ENCODE measurements at places on chromosomes 7 and 10.

GRCh38 chr7:106166651-106167342 lies 54.7 kb upstream of the SYPL1 start:
- no peak for DNase-seq

DNA sequence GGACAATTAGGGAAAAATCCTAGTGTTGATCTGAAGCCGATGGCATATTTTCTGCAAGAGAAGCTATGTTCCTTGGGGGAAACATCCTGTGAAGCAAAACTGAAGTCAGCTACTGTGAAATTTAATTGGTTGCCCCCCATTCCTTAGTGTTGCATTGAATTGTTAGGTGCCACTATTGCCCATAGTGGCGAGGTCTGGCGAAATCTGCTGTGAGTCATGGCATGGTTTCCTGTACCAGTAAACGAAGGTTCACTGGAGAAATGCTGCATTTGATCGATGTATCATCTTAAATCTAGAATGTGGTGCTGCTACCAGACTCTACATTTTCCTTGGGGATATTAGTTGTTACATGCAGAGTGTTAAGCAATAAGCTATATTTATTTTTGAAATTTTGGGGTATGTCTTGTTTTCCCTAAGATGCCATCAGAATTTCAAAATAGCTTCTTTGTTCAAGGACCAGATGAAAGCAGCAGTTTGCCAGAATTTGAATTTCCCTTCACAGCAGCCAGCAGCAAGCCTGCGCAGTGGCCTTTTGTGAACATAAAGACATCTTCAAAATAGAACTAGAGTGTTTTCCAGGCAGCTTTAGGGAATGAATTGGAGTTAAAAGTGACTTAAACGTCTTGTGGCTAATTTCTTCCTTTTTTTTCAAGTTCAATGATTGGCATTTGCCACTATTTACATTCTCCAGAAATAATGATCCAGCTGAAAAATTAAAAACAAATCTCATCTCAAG lies 348.6 kb upstream of the COBL start:
- no peak for DNase-seq

- no peak for DNase-seq
Observed at GRCh38 chr7:1062296-1063294, 18.2 kb downstream of the GPR146 start.

DNA sequence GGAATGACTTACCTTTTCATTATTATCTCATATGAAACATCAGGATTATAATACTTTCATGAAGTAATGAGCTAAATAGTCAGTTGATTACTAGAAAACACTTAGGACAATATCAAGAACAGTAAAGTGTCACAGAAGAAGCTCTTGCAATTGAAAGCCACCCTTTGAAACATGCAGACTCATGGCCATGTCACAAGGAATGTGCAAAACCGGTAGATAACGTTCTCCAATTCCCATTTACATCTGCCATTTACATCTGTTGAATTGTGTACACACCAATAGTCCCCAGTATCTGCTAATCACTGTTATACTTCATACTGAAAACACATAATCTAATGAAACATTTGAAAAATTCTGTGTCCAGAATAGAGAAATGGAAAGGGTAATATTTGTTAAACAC lies 237.5 kb downstream of the CREB5 start:
- no peak for DNase-seq

DNA sequence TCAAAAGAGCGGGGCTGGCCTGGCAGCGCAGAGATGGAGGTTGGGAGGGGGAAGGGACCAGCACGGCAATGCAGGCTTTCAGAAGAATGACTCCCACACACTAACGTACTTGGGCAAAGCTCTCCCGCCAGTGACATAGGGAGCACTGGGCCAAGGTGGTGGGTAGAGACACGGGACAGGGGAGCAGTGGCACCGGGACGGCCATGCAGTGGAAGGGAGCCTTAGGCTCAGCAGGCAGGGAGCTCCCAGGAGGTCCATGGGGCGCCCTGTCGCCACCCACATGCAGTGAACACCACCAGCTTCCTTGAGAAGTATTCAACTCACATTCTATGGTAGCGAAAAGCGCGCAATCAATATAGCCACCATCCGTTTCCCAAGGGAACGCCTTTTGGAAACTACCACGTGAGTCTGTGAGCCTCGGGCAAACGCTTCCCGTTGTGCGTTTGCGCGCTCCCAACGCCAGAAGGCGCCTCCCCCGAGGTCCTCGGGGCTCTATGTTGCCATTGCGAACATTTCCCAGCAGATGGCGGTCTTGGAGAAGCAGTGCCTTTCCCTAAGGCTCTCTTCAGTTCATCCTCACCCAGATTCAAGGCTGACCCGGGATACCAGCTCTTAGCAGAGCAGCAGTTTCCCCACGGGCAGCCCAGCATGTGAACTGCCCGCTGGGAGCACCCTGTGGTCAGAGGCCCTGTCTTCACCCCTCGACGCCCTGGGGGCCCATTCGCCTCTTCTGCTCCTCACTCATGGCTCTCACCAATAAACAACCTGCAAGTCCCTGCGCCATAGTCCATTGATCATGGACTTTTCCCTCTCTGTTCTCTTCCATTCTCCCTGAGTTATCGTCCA lies 16.4 kb upstream of the OPALIN start:
- peak; percentile 64 for DNase-seq

- DNase-seq, result no peak
Observed at GRCh38 chr7:48180981-48181380, 9.7 kb downstream of the ABCA13 start.

- no peak for DNase-seq
Observed at GRCh38 chr10:61845196-61845949, 56.1 kb upstream of the ARID5B start.

DNA sequence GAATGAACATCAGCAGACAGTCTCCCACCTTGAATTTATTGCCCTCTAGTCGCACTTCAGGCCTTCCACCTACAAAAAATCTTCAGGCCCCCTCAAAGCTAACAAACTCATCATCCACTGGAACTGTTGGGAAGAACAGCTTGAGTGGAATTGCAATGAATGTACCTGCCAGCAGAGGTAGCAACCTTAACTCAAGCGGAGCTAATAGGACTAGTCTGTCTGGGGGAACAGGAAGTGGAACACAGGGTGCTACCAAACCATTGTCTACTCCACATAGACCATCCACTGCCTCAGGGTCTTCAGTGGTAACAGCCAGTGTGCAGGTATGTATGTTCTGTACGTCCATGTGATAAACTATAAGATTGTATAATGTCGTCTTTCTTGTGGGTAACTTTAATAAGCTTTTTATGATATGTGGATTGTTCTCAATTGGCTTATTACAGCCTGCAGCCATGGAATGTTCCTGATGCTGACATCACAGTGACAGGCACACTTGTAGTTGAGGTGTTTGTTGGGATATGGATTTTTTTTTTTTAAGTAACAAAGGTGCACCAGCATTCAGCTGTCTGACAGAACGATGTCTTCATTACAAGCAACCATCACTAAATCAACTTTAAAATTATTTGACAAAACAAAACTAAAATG lies 53.3 kb downstream of the UBN2 start:
- DNase-seq, result no peak

- no peak for DNase-seq
Observed at GRCh38 chr10:49518982-49519578, 19.8 kb downstream of the ERCC6 start.

GRCh38 chr7:133854739-133855138 lies 272.4 kb upstream of the LRGUK start:
- DNase-seq, result no peak

DNA sequence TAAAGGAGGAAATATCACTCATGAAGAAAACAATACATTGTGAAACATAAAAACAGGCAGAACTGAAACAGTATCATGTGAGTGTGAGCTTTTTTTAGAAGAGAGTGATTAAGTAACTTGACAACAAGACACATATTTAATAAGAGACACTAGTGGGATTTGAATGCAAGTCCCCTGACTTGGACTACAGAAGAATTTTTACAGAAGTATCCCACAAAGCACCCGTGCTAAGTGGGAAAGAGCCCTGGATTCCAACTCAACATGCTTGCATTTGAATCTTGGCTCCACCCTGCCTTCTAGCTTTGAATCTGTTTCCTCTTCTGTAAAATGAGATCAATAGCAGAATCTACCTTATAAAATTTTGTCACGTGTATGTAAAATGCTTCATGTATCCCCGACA lies 166.2 kb downstream of the ZNF365 start:
- no peak for DNase-seq

GRCh38 chr10:131444862-131445461 lies 133.4 kb upstream of the TCERG1L start:
- DNase-seq, result no peak

DNA sequence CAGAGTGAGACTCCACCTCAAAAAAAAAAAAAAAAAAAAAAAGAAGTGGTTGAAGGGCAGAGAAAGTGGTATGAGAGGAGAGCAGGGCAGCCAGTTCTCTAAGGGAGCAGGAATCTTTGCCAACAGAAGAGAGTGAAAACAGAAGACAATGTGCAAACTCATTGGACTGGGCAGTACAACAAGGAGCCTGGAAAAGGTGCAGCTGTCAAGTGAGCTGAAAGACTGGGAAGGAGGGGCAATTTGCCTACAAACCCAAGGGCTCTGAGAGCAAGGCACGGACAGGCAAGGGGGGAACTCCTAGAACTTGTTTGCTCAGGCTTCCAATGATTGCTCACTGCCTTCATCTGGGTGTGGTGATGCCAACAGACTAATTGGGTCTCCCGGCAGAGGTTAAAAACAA lies 9.5 kb downstream of the ACTR1A start:
- DNase-seq, result no peak

- DNase-seq, result no peak
Observed at GRCh38 chr7:95367606-95368005, 28.6 kb downstream of the PON3 start.

GRCh38 chr10:52747694-52748093 lies 24.9 kb downstream of the MBL2 start:
- DNase-seq, result no peak

GRCh38 chr7:36951257-36951697 lies 227.0 kb upstream of the AOAH start:
- DNase-seq, result no peak

DNA sequence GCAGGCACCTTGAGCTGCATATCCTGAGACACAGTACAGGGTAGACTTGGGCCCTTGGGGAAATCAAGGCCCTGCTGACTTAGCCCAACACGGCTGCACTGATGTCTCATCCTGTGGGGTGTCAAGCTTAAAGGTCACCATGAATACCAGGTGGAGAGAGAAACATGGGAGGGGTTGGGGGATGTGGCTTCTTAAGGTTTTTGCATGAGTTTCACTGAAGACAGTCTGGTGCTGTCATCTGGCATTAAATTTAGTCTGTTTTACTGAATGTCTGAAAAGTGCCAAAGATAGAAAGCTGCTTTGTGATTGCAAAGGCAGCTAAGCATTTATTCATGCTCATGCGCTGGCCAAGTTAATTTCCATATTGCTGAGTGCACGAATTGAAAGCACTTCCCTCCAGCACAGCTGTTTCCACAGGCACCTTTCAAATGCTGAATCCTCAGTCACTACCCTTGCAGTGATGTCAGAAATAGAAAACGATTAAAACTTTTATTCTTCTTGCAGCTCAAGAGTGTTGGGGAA lies 102.1 kb downstream of the OSBPL3 start:
- no peak for DNase-seq

DNA sequence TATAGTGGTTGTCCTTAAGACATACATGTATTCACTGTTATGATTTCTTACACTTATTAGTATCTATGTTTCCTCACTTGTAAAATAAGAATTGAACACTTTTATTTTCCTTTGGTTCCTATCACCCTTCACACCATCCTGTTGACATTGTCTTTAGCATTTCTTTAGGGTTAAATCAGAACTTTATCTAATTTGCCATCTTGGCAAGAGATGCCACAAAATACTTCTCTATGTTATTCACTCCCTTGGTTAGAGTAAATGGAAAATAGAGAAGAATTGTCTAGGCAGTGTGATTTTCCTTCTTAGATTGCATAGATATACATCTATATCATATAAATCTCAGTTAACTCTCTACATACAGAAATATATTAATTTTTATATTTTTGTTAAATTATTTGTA lies 204.7 kb downstream of the SEMA3D start:
- DNase-seq, result no peak

- no peak for DNase-seq
Observed at GRCh38 chr7:41052736-41053135, 650.2 kb downstream of the INHBA start.

- DNase-seq, result no peak
Observed at GRCh38 chr7:79692015-79692414, 238.5 kb upstream of the MAGI2 start.

DNA sequence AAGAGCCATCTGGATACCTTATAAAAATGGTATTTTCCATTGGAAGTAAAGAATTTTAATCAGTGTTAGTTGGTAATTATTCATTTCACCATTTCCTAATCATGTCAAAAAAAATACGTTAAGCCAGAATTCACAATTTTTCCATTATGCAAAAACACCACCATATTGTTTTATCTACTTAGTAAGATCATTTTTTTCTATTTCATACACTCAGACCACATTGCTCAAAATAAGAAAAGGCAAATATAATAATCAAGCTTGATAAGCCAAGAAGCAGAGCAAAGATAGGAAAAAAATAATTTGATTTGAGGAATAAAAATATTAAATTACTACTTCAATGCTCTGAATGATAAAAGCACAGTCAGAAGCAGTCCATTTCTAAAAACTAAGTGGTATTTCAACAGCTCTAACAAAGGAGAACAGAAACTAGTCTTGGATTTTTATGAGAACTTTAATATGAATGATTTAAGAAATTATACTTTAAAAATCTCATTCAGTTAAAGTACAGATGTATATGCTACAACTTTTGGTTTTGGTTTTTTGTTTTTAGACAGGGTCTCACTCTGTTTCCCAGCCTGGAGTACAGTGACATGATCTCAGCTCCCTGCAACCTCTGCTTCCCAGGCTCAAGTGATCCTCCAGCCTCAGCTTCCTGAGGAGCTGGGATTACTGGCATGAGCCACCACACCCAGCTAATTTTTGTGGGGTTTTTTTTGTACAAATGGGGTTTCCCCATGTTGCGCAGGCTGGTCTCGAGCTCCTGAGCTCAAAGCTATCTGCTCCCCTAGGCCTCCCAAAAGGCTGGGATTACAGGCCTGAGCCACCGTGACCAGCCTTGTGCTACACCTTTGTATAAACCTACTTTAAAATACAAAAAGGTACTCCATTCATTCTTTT lies 46.6 kb downstream of the LRRN3 start:
- no peak for DNase-seq

All from stimulated activated CD4-positive, alpha-beta T cell treated with anti-CD3 and anti-CD28 coated beads, Interleukin-4, amount 100 ng/mL, for 4 hours (primary cell).